Spleen (tissue), 13 donors: ENCODE measurements at places on chromosomes 4 and X. TPM values are rescaled to one million over a fixed set of nuclear protein-coding genes. Genes with fewer than 3 reads are reported as not detected.

CENPE gene
- 11.7 TPM for total RNA-seq

DNA sequence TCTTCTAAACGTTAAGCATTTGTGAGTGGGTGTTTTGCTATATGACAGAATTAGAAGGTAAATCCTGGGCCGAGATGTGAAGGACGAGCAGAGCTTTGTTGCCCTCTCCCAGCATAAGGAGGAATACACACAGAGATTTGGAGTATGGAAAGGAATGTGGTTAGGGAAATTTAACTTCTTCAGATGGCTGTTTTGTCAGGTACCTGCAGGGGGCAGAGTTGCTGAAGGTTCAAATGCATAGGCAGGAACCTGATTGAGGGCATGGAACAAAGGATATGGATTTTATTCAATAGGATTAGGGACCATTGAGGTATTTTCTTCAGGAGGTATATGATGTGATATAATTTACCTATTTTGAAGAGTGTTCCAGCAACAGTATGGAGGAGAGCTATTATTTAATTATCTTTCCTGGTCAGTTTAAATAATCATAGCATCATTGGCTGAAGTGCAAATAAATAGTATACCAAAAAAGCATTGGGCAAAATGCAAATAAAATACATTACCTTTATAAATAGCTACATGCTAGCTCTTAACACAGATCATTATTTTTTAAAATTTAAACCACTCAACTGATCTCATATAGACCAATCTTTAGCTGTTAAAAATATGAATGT, 143.6 kb downstream of the SLIT2 start:
- no peak for DNase-seq

- DNase-seq = no peak
These were observed 65.9 kb downstream of the SRPX start for GRCh38 chrX:38154818-38155217.

LUZP4 gene
- total RNA-seq = not detected

DNA sequence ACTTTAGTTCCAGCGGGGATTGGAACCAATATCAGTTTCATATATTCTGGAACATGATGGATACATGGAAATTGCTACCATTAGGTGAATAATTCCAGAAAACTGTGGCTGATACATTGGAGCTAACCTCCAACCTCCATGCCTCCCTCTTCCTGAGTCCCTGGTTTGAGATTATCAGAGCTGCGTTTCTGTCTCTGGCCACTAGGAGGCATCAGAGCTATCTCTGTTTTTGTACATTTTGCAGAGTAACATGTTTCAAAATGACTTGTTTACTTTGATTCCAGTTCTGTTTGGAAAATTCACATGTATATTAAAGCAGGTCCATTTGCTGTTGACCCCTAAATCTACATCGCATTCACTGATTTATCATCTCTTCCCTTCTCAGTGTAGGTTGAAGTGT, 2.4 kb upstream of the RAB40AL start:
- no peak for DNase-seq

TIGD4 gene
- 0.13 TPM for total RNA-seq

HSFX1 gene
- 4.0 TPM for total RNA-seq

DNA sequence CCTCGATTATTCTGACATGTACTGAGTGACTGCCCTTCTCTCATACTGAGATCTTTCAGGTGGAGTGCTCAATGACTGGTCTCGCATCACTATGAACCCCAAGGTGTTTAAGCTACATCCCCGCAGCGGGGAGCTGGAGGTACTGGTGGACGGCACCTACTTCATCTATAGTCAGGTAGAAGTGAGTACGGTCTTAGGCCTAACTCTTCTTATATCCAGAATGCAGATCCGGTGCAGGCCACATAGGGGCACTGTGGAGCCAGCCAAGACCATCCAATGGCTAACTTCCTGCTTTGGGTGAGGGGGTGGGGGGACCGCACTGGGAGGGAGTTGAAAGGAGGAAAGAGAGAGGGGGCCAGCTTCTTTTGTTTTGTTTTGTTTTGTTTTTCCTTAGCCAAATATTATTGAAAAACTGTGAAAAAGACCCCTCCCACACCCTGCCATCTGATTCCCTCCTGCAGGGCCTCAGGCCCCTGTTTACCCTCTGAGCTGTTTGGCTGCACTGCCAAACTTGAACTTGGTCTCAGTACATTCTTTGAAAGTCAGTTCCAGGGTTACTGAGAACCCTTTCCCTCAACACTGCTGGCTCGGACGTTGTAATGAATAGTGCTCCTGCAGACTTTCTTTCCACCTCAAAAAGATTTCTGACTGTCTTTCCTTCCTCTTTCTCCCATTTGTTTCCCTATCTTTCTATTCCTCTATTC, 16.2 kb downstream of the AWAT2 start:
- peak; percentile 59 for DNase-seq

DNA sequence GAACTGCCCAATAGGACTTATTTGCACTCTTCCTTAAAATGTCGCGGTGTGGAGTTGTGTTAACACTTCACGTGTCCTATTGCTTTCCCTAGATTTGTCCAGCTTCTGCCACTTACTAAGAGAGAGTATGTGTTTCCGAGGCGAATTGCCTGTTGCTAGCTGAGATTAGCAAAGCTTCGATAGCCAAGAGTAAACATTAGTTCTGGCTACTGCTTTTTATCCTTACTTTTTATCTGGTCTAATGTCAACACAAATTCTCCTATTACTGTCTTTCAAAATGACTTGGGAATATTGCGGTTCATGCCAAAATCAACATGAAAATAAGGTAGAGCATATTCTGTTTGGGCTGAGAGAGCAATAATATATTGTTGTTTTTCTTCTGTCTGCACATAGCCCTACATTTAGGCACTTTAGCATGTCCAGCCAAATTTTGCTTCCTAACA, 90.4 kb upstream of the VEGFC start:
- no peak for DNase-seq

GRCh38 chrX:63754136-63754859, 30.7 kb downstream of the ARHGEF9 start:
- no peak for DNase-seq

TREX2 gene
- 2.6 TPM for total RNA-seq

DNA sequence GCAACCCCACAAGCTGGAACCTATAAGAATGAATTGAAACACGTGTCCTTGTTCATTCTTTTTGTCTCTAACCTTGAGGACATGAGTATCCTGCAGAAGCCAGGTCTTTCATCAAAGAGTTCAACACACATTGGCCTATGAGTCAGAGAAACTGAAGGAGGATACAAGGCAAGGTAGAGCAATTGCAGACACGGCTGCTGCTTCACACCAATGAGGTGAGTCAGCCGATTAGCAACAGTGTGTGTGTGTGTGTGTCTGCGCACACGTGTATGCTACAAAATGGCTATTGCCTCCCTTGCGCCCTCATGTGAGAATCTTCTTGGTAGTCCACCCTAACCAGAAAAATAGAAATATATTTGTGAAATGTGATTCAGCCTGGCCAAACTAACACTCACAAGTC, 1477.7 kb upstream of the IGFBP7 start:
- no peak for DNase-seq

DNA sequence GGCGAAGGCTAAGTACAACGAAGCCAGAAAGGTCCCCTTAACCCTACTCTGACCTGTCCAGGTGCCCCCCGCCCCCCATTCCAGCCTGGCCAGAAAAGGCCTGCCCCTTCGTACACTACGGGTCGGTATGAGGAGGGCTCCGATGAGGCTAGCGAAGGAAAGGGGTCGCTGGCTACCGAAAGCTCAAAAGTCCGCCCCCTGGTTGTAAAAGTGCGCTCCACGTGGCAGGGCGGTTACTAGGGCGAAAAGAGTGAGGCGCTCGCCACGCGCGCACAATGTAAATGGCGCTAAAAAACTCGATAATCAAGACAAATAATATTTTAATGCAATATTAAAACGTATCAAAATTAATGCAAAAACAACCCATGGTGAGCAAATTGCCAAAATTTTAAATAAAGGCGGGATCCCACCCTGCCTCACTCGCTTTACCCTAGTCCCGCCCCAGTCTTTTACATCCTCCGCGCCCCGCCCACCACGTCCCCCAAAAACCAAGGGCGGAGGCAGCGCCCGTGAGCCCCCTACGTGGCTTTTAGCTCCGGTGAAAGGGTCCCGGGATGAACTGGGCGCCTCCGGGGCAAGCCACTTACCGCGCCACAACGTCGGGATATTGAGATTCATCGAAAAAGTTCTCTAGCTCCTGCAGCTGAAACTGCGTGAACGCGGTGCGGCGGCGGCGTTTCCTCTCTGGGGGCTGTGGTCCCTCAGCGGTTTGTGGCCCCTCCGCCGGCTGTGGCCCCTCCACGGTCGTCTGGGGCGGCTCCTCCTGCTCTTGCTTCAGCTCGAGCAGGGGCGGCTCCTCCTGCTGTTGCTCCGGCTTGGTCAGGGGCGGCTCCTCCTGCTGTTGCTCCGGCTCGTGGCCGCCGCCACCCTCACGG, 929 bp downstream of the ESX1 start:
- DNase-seq = no peak

DNA sequence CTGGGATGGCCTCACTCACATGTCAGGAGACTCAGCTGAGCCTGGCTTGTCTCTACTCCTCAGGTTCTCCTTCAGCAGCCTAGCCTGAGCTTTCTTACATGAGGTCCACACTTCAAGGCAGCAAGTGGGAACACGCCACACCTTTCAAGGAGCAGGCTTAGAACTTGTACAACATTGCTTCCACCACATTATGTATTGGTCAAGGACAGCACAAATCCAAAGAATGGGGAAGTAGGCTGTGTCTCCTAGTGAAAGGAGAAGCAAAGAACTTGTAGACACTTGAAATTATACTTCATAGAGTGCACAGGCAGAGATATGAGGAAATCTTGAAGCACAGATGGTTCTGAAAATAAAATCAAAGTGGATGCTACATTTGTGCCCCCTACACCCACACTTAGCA, 120.9 kb upstream of the NOCT start:
- DNase-seq = no peak

GRCh38 chr4:35526456-35526855, 717.9 kb downstream of the ARAP2 start:
- no peak for DNase-seq

- no peak for DNase-seq
These were observed 217.7 kb upstream of the VEGFC start for GRCh38 chr4:177010418-177010817.

ARMCX2 gene
- total RNA-seq = 42.8 TPM

GRCh38 chrX:139844884-139845283, 88.0 kb downstream of the ATP11C start:
- no peak for DNase-seq

- no peak for DNase-seq
These were observed 23.3 kb downstream of the BRCC3 start for GRCh38 chrX:155094468-155095061.

DNA sequence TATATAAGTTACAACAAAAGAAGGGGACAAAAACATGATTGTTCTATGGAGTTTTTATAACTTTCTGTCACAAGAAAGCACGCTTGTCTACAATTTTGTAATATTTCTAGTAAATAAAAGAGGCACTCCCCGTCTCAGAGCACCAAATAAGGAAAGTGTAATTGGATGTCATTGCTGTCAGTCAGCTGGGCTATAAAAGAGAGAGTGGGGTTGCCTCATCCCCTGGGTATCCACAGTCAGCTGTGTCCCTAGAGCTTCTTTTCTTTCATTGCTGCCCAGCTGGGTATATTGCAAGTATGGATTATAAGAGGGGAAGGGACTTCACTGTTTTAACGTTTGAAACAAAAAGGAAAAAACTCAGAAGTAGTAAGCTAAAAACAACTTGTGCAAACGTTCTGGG, 61.3 kb downstream of the NPNT start:
- DNase-seq = no peak

DNA sequence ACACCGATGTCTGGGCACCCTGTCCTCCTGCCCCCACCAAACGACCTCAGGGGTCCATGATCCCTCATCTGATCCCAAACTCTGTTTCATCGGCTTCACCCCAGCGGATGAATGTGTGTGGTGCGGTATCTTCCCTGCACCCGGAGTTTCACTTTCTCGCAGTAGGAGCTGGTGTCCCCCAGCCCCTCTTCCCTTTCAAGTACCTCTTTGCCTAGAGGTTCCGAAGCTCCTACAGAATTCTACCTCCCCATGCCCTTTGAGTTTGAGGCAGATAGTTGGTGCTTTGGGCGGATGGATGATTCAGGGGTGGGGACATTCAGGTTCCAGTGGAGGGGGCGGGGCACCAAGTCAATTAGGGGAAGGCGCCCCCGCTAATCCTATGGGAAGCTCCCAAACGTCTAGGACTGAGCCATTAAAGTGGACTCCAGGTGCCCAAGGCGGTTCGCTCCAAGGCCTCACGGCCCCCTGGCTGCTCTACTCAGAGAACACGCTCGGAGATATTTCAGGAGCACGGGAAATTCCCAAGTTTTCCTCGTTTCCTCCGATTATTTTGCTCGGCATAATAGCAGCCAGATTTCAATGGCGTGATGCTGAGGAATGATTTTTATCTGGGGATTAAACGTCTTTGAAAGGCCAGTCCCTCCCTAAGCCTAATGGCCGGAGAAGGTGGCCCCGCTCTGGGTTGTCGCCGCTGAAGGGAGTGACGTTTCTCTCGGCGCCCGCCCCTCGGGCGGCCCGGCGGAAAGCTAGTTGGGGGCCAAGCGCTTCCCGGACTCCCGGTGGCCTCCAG, 1.3 kb downstream of the MSX1 start:
- DNase-seq = no peak

- DNase-seq = no peak
These were observed 9.2 kb downstream of the PALLD start for GRCh38 chr4:168506014-168506413.

IL13RA2 gene
- total RNA-seq = not detected

GLRA3 gene
- 0.20 TPM for total RNA-seq

- DNase-seq = no peak
These were observed 13.5 kb downstream of the CTAG1B start for GRCh38 chrX:154605566-154605965.

GRCh38 chr4:15410750-15411149, 17.1 kb upstream of the C1QTNF7 start:
- no peak for DNase-seq

- DNase-seq = no peak
These were observed 47.2 kb downstream of the SLC34A2 start for GRCh38 chr4:25702848-25703247.

DNA sequence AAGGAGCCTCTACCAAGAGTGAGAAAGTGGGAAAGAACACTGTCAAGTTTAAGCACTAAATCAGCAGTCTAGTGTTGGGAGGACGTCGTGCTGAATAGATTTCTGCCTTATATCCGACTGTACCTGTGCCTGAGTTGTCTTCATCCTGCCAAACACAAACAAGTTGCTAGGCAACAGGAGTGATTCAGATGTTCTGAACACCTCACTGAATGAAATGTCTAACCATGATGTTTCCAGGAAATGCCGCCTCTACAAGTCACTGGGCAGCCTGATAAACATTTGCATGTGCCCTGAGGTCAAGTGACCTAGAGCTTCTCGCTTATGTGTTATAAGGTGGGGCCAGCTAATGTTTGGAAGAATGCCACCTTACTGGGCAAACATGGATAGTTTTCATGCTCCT, 37.9 kb downstream of the SGMS2 start:
- no peak for DNase-seq

NALF2 gene
- 2.4 TPM for total RNA-seq
